ENCODE measurements at places on chromosomes 11 and 22.

- DNase-seq = no peak
These were observed 175.8 kb downstream of the DSCAML1 start for GRCh38 chr11:117621226-117621625.

DNA sequence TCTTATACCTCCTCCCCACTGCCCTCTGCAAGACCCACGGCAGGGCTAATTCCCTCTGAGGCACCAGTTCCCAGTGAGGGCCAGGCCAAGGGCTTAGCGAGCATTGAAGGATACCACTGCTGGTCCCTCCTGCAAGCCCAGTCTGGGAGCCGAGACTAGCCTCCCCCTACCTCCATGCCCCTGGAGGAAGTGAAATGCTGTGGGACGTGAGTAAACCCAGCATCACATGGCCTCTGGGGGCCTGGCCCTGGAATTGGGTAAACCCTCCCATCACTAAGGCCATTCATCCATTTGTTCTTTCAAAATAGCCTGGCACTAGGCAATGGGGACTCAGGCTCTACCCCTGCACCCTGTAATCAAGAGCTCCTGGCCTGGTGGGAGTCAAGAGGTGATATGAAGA lies 24.7 kb downstream of the ARAP1 start:
- no peak for DNase-seq

DNA sequence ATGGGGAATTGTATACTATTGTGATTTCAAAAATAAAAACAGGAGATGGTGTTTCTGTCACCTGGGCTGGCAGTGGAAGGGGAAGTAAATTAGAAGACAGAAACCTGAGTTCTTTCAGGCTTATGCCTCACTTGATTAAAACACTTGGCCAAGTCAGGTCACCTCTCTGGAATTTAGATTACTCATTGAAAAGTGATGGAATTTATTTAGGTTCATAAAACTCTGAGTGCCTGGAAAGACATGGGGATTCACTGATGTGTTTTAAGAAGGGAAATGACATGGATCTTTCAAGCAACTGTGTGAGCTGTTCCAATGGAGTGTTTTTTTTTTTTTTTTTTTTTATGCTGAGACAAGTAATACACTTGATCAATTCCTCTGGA lies 400.1 kb downstream of the TMEM135 start:
- no peak for DNase-seq

GRCh38 chr11:33747979-33748378 lies 11.8 kb upstream of the CD59 start:
- DNase-seq = no peak

- DNase-seq = no peak
These were observed 133.6 kb upstream of the SESN3 start for GRCh38 chr11:95364324-95365295.

- DNase-seq = no peak
These were observed 148.6 kb downstream of the IGLL1 start for GRCh38 chr22:23431337-23432072.

- DNase-seq = no peak
These were observed 9.9 kb upstream of the PARVB start for GRCh38 chr22:44014241-44014640.

DNA sequence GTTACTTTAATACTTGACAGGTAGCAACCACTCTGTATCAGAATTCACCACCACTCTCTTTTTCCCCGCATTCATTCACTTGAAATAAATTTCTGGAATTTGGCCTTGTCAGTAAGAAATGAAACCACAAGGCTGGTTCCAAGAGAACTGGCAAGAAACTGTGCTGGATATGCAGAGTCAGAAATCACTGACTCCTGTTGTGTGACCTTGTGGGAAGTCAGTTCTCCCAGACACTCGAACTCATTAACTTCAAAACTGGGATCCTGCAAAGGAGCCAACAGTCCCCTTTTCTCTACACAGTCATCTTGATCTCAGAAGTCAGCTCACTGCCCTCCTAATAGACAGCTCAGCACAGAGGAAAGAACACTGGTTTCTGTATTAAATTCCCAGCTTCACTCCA lies 142.7 kb downstream of the LRRC4C start:
- no peak for DNase-seq

DNA sequence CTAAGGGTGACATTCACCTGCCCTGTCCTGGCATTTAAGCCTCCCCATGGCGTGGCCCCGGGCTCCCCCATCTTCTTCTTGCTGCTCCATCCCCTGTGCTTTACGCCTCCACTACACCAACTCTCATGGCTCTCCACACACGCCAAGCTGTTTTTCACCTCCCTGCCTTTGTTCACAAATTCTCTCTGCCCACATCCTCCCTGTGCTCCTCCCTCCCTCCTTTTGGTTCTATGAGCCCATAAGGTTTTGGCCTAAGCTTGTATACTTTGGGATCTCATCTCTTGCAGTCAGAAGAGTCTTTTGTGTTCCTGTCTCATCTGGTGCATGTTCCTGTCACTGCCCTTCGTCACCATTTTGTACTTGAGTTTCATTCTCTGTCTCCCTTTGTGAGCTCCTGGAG lies 4.6 kb upstream of the DNAL4 start:
- DNase-seq = no peak

- DNase-seq = no peak
These were observed 11.8 kb downstream of the MB start for GRCh38 chr22:35605369-35605680.

DNA sequence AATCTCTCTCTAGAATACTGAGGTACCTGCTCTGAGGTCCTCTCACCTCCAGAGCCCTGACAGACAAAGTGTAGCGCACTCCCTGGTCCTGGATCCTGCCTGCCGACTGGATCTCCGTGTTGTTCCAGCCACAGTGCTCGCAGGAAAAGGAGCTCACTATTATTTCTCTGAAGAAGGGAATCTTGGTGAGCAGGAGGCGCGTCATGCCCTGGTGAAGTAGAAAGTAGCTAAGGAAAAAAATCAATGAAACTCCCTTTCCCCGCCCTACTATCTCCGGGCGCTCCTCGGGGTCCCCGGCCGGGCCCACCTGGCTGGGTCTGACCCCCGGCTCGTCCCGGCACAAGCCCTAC lies 412 bp downstream of the ZPR1 start:
- DNase-seq = no peak

DNA sequence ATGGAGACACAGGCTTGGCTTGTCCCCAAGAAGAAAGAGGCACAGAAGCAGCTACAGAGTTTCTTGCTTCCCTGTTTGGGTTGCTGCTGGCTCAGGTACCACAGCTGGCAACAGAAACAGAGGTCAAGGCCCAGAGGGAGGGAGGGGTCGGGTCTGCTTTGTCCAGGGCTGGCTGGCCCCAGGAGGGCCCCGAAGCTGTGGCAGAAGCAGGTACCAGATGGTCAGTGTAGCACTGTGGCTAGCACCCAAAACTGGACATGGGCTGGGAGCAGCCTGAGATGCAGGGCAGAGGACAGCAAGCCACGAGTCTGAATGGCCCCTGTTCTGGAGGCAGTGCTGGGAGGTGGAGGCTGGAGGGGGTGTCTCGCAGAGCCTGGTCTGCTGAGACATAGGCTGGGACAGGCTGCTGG lies 52.3 kb upstream of the CCDC188 start:
- DNase-seq = no peak

GRCh38 chr22:50178871-50179869 lies 6.5 kb upstream of the TRABD start:
- no peak for DNase-seq

GRCh38 chr11:27995083-27995482 lies 112.9 kb downstream of the KIF18A start:
- DNase-seq = no peak

DNA sequence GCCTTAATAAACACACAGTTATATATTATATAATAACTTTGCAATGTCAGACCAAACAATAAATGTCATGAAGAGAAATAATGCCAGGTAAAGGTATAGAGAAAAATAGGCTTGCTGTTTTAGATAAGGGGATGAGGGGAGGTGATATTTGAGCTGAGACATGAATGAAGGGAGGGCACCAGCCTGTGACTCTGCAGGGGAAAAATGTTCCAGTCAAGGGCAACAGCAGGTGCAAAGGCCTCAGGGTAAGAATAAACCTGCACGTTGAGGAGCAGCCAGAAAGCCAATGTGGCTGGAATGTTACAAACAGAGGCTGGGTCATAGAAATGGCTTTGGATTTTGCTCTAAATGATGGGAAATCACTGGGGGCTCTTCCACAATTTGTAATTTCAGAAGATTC lies 519.6 kb downstream of the SOX6 start:
- DNase-seq = no peak

- DNase-seq = peak; percentile 80
These were observed at the start of gene SCYL1 for GRCh38 chr11:65524741-65525545. Gene SCYL1, plus strand, starts transcription at chr11:65525083. Its CDS starts 71 bp downstream, at chr11:65525154.

GRCh38 chr11:18374956-18375355 lies 19.4 kb upstream of the LDHA start:
- DNase-seq = no peak

GRCh38 chr11:11836676-11837231 lies 5.0 kb upstream of the USP47 start:
- no peak for DNase-seq

DNA sequence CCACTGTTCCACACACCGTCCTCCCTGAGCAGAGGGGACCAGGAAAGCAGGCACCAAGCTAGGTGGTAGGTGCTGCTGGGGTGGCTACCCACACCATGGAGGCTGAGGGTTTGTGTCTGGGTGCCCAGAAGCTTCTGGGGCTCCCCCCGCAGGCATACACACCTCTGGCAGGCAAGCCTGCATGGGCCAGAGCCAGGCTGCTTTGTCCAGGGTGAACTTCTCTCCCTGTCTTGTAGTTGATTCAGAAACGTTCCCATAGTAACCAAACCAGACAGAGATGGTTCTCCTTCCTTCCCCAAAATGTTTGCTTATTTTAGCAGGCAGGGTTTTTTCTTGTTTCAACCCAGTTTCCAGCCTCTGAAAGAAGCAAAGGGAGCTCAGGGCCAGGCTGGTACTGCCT lies 40.9 kb upstream of the SUSD2 start:
- no peak for DNase-seq

DNA sequence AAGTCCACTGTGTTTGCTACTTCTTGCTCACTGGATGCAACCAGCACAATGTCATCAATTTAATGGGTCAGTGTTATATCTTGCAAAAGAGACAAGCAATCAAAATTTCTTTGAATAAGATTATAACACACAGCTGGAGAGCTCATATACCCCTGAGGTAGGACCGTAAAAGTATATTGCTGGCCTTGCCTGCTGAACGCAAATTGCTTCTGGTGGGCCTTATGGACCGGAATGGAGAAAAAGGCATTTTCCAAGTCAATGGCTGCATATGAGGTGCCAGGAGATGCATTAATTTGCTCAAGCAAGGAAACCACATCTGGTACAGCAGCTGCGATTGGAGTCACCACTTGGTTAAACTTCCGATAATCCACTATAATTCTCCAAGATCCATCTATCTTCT lies 119.1 kb downstream of the ZNF280B start:
- DNase-seq = no peak

DNA sequence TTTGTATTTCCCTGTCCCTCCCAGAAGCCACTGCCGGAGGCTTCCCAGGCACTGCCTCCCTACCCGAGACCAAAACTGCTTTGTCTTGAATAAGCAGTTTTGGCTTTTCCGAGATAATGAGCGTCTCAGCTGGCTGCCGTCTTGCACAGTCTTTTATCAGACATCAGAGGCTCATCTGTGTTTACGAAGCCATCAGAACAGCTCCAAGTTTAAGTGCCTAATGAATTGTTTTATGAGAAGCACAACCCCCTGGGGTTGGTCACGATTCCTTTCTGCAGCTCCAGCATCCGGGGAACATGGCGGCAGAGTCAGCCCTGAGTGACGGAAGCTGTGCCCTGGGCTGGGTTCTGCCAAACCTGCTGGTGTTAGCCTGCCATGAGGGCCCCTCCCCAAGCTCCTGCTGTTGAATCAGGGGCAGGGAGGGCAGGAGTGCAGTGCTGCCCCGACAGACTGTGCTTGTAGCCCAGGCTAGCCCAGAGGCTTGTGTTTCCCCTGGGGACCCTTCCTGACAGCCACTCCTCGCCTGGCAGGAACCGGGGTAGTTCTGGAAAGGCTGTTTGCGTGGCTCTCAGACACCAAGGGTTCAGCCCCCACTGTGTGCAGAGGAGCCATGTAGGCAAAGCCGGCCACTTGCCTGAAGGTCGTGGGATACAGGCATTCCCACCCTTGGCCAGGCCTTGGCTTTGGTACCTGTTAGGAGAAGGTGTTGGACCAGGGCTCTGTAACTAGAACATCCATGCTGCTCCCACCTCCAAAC lies 96.1 kb downstream of the MORC2 start:
- DNase-seq = no peak

DNA sequence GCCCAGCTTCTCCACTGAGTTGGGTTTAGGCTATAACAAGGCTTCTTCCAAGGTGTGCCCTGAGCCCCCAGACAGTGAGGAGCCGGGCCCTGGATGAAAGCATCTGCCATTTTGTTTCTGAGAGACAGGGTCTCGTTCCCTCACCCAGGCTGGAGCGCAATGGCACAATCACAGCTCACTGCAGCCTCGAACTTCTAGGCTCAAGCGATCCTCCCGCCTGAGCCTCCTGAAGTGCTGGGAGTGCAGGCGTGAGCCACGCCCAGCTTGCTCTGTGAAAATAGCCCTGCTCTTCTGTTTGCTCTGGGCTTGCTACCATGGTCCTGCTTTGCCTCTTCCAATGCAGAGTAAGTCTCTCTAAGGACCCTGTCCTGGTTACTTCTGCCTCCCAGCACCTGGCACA lies 6.7 kb downstream of the DENND6B start:
- DNase-seq = no peak

GRCh38 chr11:128458321-128458720 lies 129.0 kb downstream of the ETS1 start:
- DNase-seq = no peak

GRCh38 chr11:61619471-61620226 lies 38.8 kb upstream of the SYT7 start:
- no peak for DNase-seq

DNA sequence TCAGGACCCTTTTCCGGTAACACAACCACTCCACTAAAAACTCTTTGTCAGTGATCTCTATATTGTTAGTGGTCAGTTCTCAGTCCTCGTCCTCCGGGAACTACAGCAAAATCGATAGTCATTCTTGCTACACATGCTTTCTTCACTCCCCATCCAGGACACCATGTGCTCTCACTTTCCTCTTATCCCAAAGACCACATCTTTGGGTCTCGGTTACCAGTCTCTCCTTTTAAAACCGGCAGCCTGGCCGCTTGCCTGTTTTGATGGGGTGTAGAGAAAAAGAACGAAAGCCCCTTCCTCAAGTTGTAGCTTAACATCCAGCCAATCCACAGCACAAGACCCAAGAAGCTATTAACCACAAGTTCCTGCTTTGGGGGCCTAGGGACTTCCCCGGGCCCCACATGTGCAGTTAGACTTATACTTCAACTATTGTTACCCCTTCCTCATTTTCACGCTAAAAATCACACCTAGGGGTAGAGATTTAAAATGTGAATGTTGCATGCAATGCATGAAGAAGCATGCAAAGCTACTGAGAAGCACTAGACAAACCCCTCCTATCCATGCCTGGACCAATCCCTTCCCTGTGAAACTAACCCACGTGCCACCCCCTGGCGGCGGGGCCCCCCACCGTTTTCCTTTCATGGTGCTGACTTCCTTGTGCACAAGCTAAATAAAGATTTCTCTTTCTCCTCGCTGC lies 1.5 kb upstream of the TOLLIP start:
- DNase-seq = no peak

- no peak for DNase-seq
These were observed 182.6 kb downstream of the LARGE1 start for GRCh38 chr22:33737662-33738061.

GRCh38 chr11:15707971-15708370 lies 593.2 kb downstream of the INSC start:
- no peak for DNase-seq

All from stimulated activated CD4-positive, alpha-beta T cell treated with anti-CD3 and anti-CD28 coated beads, TNF-alpha, amount 100 ng/mL, for 48 hours (primary cell).